Stimulated activated CD8-positive, alpha-beta memory T cell treated with anti-CD3 and anti-CD28 coated beads, Interleukin-4, amount 100 ng/mL, for 1 hour (primary cell): ENCODE measurements at places on chromosomes 2 and 18.

DNA sequence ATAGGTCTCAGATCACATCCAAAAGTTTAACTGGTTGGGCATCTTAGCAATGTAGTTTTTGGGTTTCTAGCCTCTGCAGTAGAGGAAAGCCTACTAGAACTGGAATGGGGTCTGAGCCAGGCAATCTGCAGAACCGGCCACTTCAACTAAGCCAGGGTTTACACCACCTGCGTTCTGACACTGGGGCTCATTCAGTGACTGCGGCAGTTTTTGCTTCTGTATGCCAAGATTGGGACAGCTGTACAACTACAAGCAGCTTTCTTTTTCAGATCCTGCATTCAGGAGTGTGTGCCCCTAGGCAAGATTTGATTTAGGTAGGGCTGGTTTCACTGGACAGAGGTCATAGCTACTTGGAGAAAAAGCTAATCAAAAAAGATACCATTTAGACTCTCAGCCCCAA lies 43.7 kb upstream of the IGFBP5 start:
- DNase-seq, result no peak

- no peak for DNase-seq
Observed at GRCh38 chr2:46534589-46534988, 55.2 kb downstream of the TMEM247 start.

DNA sequence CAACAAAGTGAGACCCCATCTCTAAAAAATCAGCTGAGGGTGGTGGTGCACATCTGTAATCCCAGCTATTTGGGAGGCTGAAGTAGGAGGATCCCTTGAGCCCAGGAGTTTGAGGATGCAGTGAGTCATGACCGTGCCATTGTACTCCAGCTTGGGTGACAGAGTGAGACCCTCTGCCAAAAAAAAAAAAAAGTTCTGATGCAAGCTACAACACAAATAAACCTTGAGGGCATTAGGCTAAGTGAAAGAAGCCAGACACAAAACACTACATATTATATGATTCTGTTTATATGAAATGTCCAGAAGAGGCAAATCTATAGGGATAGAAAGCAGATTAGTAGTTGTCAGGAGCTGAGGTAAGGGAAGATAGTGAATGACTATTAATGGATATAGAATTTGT lies 13.0 kb downstream of the YWHAQ start:
- DNase-seq, result no peak

- DNase-seq, result no peak
Observed at GRCh38 chr2:223104336-223105132, 52.5 kb downstream of the KCNE4 start.

DNA sequence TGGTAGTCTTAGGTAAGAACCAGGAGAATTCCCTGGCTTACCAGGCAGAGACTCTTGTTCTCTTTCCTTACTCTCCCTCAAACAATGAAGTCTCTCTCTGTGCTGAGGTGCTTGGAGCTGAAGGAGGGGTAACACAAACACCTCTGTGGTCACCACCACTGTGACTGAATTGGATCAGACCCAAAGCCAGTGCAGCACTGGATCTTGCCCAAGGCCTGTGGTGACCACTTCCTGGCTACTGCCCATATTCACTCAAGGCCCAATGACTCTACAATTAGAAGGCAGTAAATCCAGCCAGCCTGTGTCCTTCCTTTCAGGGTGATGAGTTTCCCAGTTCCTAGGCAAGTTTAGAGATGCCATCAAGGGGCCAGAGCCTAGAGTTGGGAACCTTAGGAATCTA lies 706.8 kb downstream of the SLC4A3 start:
- DNase-seq, result no peak

GRCh38 chr2:30686000-30686399 lies 121.2 kb downstream of the CAPN13 start:
- DNase-seq, result no peak

GRCh38 chr2:150552041-150552820 lies 64.8 kb upstream of the RND3 start:
- no peak for DNase-seq
